Activated T-helper 1 cell treated with anti-CD3 and anti-CD28 coated beads, Interleukin-2, amount 50 U/mL, for 16 hours (primary cell): ENCODE measurements at places on chromosomes 12 and 14.

GRCh38 chr14:88037325-88037724 is 32.4 kb downstream of the GPR65 start:
- DNase-seq: no peak

DNA sequence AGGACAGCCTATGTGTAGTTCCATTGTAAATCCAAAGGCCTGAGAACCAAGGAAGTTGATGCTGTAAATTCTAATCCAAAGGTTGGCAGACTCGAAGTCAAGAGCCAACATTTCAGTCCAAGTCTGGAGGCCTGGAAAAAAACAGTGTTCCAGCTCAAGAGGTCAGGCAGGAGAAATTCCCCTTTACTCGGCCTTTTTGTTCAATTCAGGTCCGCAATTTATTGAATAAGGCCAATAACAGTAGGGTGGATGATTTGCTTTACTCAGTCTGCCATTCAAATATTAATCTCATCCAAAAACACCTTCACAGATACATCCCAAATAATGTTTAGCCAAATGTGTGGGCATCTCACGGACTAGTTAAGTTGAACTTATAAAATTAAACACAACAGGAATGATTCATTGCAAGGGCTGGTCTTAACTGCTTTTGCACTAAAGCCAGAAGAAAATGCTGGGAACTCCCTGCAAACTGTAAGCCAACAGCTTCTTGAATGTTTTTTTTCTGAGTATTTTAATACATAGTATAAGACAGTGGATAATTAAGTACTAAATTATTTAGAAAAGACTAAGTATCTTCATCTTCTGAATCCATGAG is 197.4 kb upstream of the GARIN6 start:
- no peak for DNase-seq

DNA sequence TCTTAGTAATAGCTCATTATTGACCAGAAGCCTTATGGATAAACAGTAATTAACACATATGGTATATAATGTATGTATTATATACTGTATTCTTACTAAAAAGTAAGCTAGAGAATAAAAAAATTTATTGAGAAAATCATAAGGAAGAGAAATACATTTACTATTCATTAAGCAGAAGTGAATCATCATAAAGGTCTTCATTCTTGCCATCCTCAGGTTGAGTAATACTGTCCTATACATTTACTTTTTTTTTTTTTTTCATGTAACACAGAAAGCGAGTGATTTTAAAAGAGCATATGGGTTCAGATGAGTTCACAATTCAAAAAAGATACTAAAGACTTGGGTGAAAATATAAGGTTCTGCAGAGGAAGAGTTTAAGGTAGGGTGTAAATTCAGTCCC is 152.5 kb downstream of the TGFB3 start:
- DNase-seq: no peak

DNA sequence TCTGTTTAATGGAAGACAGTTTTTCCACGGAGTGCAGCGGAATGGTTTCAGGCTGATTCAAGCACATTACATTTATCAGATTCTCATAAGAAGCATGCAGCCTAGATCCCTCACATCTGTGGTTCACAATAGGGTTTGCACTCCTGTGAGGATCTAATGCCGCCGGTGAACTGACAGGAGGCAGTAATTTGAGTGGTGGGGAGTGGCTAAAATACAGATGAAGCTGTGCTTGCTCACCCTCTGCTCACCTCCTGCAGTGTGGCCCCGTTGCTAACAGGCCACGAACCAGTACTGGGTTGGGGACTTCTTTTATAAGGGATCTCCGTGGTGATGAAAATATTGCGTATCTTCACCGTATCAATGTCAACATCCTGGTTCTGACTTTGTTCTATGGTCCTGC is 107.8 kb downstream of the OTX2 start:
- DNase-seq: no peak

DNA sequence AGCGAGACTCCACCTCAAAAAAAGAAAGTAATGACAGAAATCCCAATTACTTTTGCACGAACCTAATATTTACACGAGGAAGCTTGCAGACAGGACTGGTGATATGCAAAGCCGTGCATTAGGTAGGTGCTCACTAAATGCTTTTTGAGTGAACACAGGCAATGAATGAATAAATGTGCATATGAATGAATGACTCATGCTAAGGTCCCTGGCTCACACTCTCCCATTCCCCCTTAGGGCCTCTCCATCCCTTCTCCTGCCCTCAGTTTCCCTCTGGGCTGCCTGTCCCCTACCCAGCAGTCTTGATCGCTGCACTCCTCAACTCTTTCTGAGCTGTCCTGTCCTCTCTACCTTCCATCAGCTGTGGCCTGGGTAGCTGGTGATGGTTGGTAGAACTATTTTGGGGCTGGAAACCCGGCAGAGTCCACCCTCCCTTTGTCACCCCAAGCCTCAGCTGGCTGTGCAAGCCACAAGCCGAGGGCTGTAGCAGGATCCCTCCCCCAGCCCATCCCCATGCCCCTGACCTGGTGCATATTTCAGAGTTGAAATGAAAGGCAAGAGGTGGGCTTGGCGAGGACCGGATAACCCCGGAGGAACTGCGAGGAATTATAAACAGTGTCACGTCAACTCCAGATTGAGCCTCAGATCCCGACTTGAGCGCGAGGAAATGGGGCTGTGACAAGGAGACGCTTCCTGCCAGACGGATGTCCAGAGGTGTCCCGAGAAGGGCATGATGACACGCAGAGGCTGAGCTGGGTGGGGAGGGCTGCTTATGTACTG is 191.7 kb upstream of the GSC start:
- no peak for DNase-seq

GRCh38 chr12:124719231-124719630 is 144.4 kb downstream of the SCARB1 start:
- no peak for DNase-seq

GRCh38 chr12:115945491-115945885 is 332.0 kb downstream of the MED13L start:
- DNase-seq: no peak
